LNCaP clone FGC (cell line): ENCODE measurements at places on chromosomes 1 and 21.

DNA sequence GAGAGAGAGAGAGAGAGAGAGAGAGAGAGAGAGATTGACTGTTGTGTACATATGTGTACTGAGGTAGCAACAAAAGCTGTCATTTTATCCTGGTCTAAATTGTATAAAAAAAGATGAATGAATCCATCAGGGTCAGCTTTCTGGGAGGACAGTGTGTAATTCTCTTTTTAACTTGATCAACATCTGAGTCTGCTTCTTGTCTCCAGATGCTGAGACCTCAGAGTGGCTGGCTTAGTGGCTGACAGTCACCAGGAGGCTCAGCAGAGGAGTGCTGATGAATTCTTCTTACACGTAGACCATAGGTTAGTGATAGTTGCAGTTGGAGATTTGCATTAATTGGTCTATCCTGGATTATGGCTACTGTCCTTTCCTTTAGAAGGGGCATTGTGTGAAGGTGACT, 28.5 kb upstream of the PLXNA2 start:
- no peak for DNase-seq

DNA sequence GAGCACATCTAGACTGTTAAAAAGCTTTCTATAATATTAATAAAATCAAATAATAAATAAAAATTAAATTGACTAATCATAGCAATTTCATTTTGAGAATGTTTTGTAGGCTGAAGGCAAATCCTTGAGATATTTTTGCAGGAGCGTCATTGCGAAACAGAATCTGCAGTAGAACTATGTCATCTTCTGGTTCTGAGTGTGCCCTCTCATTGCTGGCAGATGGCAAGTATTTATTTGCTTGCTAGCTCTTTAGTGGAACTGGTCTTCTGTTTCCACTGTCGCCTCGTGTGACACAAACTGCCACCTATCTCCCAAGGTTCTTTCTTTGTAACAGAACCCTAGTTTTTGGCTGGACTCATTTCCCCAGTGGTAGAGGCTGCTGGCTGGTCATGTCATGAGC, 19.0 kb upstream of the IRF2BP2 start:
- DNase-seq = no peak

DNA sequence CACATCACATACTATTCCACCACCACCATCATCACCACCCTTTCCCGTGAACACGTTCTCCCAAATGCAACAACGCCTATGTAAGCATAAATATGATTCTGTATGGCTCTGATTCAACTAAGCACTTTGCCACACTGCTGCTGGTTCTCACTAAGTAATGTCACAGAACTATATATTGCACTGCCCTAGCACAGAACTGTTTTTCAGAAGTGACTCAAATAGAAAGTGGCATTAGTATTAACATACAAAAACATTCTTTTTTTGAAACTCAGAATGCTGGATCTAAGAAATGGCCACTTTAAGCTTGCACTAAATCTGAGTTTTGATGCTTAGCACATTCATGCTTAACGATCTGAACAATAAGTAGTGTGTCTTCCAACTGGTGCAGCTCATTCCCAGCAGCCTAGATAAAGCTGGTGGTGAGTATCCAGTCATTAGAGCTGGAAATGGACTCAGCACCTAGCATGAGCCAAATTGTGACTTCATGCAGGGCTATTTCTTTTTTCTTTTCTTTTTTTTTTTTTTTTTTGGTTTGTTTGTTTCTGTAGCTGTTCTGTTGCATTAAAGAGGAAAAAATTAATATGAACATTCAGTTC, 46.2 kb upstream of the ZC3H11B start:
- DNase-seq = no peak

GRCh38 chr1:47579809-47580208, 142.0 kb downstream of the FOXD2 start:
- no peak for DNase-seq

DNA sequence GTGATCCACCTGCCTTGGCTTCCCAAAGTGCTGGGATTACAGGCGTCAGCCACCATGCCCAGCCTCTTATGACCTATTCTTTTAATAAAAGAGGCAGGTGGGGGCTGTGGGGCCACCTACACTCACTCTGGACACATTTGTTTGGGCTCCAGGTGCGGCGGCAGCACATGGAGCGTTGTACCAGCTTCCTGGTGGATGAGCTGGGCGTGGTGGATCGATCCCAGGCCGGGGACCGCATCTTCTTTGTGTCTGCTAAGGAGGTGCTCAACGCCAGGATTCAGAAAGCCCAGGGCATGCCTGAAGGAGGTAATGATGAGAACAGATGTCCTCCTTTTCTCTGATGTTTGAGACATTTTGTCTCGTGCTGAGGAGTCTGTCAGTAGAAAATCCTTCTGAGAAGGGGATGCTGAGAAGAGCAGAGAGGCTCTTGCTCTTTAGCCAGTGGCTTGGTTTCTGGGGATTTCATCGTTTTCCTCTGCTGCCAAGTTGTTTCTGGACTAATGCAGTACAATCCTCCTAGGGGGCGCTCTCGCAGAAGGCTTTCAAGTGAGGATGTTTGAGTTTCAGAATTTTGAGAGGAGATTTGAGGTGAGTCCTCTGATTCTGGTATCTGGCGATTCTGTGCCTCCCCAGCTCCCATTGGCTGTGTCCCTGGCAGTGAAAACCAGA, 17.9 kb upstream of the MIIP start:
- no peak for DNase-seq

GRCh38 chr1:100580446-100580845, 42.5 kb downstream of the GPR88 start:
- DNase-seq = no peak

DNA sequence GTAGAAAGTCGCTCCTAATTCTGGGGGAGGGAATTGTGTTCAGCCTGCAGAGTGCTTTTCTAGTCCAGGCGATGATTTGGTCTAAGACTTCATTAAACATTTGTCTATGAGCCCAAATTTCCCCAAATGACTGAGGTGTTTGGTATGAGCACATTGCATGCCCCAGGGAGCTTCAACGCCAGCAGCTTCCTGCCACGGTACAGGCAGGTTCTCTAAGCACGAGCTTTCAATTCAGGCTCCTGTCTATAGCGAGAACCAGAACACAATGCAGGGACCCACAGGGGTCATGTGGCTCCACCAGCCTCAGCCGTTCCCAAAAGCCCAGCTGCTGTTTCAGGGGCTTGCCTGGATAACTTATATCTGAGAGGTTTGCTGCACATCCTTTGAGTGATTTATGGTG, 34.1 kb upstream of the H6PD start:
- DNase-seq = no peak

DNA sequence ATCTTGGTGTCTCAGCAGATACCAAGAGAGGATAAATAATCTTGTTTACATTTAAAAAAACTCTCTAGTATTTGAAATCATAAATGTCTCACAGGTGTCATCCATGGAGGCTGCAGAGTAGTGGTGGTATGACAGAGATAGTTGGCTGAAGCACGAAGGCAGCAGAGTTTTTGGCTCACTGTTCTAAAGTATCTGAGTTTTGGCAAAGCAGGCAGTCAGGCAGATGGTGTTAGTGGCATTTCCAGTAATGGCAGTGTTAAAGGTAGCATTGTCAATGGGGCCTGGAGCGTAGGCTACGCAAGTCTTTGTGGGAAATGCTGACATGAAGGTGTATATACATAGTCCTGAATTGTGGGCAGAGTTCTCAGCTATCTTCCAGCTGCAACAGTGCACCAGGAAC, 68.5 kb upstream of the HSD17B7 start:
- DNase-seq = no peak

GRCh38 chr1:9993561-9994075, 3.4 kb upstream of the RBP7 start:
- no peak for DNase-seq

DNA sequence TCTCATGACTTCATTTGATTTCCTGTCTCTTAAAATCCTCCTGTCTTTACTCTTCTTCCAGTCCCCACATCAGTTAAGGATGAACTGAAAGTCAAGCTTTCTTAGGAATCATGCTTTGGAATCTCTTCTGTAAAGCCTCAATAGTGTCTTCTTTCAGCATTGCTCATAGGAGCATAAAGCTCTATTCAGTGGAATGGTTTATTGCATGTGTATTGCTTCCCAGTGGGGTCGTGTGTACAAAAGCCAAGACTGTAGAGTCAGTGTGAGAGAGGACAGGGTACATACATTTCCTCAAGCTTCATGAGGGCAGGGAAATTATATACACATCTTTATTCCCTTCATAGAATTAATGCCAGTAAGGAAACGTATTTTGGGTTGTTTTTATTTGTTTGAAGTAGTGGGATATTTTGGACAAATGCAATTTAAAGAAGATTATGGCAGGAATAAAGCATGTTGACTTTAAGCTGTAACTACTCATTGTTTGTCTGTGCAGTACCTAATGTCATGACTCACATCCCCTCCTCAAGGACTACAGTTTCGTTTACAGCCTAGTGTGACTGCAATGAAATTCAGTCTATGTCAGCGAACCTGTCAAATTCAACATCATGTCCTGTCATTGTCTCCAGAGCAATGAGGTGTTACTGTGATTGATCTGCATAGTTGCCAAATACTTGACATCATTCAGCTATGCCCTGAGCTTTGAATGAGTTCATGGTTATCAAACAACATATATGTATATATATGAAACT, 2164.2 kb downstream of the NCAM2 start:
- DNase-seq = no peak

DNA sequence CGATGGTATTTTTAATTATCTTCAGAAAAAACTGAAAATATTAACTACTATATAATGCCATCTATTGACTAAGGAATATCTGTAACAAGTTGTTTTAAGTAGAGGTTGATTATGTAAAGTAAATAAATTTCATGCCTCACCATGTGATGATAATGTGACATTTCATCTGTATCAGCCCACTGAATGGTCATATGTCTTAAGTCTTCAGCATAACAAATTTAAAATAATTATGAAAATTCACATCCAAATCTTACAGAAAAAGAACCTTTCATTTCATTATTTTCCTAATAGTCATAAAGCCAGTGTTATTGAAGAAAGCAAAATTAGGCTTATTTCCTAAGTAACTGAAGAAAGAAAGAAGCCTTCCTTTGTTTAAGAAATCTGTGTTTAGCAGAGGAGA, 72.6 kb downstream of the ITGB3BP start:
- DNase-seq = no peak

- DNase-seq = no peak
Observed at GRCh38 chr1:204224655-204225054, 10.9 kb upstream of the GOLT1A start.

DNA sequence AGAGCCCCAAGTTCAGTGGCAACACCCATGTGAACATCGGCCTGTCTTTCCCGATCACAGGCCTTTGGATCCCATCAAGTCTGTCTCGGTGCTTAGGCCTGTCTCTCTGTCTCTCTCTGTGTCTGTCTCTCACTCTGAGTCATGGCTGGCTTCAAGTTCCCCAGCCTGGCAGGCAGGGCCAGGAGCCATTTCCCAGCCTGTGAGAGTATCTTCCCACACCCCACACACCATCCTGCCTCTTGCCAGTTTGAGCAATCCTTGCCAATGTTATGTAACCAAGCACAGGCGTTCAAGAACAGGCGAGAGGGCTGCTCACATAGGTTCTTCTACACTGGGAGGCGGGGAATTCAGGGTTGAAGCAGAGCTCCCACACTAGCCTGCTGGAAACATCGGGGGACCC, 70.0 kb upstream of the TMEM51 start:
- DNase-seq = no peak
